ENCODE measurements at places on chromosomes 3 and 15.

- no peak for DNase-seq
Measured at GRCh38 chr3:168040607-168041208, 55.0 kb downstream of the GOLIM4 start.

- no peak for DNase-seq
Measured at GRCh38 chr15:39362821-39363561, 217.9 kb upstream of the THBS1 start.

DNA sequence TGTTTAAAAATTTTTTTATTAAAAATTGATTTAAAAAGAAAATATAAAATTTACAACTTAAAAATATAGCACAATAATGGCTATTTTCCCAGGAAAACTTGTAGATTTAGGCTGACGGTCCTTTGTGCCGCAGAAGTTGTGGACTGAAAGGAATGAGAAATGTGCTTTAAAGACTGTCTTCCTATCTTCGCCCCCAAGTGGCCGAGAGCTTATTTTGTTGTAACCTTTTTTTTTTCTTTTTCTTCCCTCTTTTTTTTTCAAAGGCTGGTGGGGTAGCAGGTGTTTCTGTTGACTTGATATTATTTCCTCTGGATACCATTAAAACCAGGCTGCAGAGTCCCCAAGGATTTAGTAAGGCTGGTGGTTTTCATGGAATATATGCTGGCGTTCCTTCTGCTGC is 15.5 kb downstream of the SLC25A26 start:
- no peak for DNase-seq

GRCh38 chr15:27638958-27639357 is 460.2 kb downstream of the OCA2 start:
- DNase-seq, result no peak

- DNase-seq, result no peak
Measured at GRCh38 chr3:37625690-37626360, 235.9 kb upstream of the CTDSPL start.

- DNase-seq, result no peak
Measured at GRCh38 chr3:35814531-35814930, 175.2 kb downstream of the ARPP21 start.

Measured in NCI-H1417 treated with DMSO at 0.1 percent for 48 hours (cell line).